ENCODE measurements at places on chromosomes 3 and 15.

DNA sequence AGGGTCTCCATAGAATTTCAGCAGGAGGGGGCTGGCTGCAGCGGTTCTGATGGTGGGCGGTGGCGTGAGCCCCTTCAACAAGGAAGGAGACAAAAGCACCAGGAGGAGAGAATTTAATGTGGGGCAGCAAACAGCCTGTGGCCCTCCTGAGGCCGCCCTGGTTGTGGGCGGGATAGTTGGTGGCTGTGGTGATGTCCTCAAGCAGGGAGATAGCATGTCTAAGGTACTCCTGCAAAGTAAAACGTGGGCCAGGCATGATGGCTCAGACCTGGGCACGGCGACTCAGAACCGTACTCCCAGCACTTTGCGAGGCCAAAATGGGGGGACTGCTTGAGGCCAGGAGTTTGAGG is 94.0 kb downstream of the LRRK1 start:
- DNase-seq: no peak

DNA sequence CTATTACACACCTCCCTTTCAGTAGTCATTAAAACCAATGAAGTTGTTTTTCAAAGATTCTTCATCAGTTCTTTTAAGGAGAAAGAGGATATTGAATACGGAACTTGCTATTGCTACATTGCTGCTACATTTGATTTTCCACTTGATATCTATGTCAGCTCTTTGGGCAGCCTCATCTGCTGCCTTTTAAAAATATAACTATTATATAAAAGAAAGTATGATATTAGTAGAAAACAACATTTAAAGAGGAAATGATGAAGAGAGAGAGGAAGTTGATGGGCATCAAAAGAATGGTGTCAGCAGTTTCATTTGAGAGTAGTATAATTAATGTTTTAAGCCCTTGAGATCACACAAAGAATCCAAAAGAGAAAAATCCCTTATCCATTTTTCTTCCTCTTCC is 171.4 kb downstream of the NFKBIZ start:
- DNase-seq: no peak

DNA sequence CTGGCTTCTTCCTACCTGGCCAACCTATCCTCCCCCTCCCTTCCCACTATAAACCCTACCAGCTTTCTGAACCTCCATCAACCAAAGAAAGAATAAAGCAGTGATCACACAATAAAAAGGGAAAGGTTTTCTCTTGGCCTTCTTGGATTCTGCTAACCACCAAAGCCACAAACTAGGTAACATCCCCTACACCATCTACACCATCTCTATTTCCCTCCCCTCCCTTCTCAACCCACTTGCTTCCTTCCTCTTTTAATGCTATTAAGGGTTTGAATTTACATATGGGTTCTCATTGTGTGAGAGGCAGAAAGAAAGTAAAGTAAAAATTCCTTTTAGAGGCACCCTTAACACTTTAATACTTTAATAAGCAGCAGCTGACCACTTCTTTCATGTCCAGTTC is 25.8 kb upstream of the RSL24D1 start:
- no peak for DNase-seq

DNA sequence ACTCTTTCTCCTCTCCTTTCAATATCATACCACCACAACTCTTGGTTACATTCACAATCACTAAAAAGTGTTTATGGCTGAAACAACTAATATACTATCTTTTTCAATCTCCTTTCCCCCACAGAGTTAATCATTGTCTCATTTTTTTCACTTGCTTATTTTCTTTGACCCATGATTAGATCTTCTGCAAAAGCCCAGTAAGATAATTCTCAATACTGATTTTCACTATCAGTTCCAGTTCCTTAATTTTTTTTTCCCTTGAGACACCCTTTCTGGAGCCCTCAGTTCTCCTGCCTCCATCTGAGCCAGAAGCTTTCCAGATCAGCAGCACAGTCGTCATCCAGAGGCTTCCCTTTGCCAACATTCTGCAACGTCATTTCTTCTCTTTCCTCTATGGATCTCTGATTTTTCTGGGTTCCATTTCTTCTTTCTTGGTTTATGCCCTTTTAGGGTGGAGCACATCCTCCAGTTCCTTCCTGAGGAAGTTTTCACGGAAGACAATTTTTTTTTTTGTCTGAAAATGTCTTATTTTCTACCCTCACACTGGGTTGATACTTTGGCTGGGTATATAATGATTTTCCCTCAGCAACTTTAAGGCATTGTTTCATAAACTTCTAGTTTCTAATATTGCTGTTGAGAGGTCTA is 88.7 kb upstream of the C15orf39 start:
- no peak for DNase-seq

GRCh38 chr3:47015151-47015550 is 35.7 kb downstream of the NBEAL2 start:
- DNase-seq: no peak

DNA sequence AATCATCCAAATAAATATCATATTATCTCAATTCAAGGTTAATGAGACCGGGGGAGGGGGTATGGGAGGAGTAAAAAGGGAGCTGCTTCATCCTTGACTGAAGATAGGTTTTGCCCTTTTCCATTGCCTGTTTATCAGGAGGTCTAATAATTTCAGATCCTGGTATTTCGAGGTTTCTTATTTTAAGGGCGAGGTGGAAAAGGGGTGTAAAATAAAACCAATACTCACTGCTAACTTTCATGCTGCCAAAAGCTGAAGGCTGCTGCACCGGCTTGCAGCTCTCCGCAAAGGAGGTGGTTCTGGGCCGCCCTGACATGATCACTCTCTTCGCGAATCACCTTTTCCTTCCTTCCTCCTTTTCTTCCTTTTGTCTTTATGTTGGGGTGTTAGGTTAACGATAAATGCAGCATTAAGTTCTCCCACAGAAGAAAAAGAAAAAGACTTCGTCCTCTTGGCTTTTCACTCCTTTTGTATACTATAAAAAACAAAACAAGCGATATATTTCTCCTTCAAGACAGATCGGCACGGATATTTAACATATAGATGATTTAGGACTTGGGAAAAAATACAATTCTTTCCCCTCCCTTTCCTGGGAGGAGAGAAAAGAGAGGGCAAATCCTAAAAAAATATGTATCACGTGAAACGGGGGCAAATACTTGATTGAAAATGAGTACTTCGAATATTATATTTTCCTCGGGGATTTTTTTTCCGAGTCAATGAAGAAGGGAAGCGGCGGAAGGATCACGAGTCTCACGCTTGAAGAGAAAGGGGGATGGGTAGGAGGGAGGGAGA is 932 bp downstream of the GSK3B start:
- DNase-seq: peak; percentile 83

DNA sequence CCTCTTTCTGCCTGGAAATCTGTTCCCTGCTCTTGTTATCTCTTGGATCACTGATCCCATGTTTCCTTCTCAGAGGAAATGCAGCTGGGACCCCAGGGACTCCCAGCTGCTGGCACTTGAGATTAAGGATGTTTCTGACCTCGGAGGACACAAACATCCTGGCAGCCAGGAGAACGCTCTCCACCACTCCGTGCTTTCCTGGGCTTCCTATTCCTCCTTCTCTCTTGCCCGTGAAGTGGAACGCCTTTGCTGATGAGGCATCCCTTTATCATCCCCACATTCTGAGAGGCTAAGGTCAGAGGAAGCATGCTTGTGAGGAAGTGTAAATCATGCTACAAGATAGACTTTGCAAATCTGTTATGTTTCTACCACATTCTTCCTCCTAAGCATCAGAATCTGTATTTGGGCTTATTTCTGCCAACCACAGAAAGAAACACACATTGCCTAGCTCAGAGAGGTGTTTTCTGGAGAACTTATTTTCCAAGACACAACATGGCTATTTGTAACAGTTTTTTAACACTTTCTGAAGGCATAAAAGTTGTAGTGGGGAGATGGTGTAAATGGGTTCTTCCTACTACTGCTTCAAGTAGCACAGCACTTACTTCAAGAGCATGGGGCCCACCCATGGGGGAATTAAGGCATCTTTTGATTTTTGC is 25.6 kb upstream of the LDHAL6B start:
- no peak for DNase-seq
